ENCODE measurements at places on chromosomes 11 and 22.
A peak's percentile ranks its signal among the peaks of the same experiment; 100 is the strongest.

DNA sequence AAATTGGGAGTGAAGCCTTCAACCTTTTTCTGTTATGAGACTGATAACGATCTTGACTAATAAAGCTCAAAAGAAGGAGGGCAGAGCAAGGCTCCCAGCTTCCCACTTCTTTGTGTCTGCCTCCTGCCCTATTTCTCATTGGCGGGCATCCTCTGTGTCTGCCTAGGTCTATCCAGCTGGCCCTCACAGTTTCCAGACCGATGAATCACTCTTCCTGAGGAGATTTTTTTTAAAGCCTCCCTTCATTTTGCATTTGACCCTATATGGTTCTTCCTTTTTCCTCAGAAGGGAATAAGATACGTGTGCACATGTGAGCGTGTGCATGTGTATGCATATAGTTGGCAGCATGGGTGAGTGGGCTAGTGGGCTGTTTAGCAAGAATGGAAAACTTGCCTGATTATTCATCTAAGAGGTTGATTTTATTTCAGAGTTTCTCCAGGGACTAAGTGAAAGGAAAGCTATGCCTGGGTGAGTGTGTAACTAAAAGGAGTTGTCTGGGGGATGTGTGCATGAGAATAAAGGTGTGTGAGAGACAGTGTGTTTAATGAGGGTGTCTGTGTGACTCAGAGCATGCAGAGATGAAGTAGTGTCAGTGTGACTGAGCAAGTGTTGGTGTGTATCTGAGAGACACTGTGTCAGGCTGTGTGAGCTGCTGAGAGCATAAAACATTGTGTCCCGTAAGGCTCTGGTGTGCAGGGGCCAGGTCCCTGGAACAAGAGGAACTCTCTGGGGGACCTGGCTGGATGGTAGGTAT, 12.2 kb downstream of the PHLDB1 start:
- peak; percentile 78 for DNase-seq

- DNase-seq: peak; percentile 27
Observed at GRCh38 chr11:64441127-64441526, 82.2 kb downstream of the RPS6KA4 start.

DNA sequence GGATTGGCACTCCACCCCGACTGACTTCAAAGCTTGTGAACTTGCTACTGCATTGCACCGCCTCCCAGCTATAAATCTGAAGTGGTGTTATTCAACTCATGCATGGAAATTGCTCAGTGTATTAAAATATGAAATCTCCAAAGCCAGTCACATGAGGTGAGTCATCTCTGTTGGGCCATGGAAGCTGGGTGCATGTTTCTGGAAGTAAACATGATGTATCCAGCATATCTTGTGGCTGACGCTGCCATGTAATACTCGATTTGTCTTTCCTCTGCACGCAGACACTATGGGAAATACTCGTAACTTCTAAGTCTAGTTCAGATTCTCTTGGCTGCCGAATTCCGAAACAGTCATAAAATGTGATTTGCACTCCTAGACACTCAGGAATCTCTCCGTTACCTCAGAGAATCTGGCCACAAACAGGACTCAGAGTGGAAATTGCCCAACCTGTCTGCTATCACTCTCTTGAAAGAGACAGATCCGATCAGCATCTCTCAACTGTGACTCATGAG, 154.9 kb upstream of the MPPED2 start:
- no peak for DNase-seq

- no peak for DNase-seq
Observed at GRCh38 chr11:23100726-23101125, 240.5 kb upstream of the CCDC179 start.

DNA sequence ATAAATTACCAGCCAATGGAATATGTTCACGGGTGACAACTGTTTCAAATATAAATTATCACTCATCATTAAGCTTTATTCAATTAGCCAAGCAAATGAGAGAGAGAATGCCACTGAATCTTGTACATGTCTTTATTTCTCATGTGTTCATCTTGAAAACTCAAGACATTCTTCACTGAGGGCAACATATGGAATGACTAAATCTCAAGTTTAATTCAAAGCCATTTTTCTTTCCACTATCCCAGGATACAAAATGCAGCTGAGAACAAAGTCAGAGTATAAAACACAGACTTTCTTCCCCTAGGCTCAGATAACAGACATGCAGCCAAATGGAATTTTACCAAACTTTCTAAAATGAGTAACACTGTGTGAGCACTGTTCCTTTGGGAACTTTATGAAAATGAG, 12.1 kb upstream of the BBOX1 start:
- no peak for DNase-seq

- DNase-seq: no peak
Observed at GRCh38 chr11:36073411-36074203, 129.7 kb downstream of the LDLRAD3 start.

DNA sequence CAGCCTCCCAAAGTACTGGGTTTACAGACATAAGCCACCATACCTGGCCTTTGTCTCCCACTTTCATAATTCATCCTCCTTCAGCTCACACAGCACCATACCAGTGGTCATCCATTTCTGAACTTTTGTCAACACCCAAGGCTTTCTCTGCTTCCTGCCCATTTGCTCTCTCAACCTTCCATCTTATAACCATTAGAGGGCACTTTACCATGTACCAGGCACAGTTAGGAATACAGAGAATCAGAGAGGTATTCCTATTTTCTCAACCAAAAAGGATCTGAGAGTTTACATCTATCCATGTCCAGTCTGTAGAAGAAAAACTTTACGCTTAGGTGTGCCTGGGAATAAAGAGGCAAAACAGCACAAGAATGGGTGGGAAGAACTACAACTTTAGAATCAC, 397.6 kb downstream of the BUD13 start:
- no peak for DNase-seq

- DNase-seq: no peak
Observed at GRCh38 chr11:32088117-32088941, 2.5 kb upstream of the RCN1 start.

- DNase-seq: no peak
Observed at GRCh38 chr11:80388130-80388529, 947.3 kb upstream of the TENM4 start.

- no peak for DNase-seq
Observed at GRCh38 chr11:5276697-5277096, 7.0 kb upstream of the HBE1 start.

DNA sequence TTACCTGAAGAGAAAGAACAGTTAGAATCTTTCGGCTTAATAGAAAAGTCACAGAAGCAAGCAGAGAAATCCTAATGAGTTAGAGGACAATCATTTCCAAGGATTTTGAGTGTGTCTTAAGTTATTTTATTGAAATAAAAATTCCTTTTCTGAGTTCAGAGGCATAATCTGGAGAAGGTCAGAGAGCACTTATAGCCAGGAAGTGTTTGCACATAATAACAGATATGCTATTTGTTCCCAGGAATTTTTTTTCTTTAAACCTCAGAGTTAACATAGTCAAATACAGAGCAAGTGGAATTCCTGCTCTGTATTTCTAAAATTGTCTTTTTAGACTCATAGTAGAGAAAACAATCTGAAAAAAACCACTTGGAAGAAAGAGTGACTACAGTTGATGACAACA, 74.3 kb downstream of the SNX19 start:
- DNase-seq: no peak

DNA sequence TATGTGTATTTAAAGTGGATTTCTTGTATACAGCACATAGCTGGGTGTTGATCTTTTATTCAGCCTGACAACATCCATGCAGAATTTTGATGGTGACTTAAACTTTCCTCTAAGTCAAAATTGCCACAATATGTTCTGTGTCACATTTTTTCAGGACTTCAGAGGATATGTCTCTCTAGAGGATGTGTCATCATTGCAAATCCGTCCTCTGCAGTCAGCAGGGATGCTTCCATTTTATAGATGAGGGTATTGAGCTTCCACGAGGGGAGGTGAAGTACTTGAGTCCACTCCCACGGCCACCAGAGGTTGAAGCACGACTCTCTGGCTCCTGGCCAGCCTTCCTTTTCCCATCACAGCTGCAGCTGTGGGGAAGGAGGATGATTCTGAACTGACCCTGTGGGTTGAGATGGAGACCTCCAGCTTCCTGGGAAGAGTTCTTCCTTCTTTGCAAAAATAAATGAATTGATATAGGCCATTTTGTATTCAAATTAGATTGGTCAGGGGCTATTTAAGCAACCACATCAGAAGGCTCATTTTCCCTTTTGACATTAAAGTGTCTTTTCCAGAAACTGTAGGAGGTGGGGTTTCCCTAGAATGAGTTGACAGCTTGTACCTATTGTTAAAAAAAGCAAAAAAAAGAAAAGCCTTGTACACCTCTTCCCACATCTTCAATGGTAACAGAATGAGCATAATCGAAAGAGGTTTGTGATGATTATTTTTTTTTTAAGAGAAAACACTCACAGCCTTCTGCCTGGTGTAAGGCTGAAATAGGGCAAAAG, 55.2 kb upstream of the MYEOV start:
- peak; percentile 20 for DNase-seq

- no peak for DNase-seq
Observed at GRCh38 chr11:59754494-59754858, 700 bp upstream of the STX3 start.

DNA sequence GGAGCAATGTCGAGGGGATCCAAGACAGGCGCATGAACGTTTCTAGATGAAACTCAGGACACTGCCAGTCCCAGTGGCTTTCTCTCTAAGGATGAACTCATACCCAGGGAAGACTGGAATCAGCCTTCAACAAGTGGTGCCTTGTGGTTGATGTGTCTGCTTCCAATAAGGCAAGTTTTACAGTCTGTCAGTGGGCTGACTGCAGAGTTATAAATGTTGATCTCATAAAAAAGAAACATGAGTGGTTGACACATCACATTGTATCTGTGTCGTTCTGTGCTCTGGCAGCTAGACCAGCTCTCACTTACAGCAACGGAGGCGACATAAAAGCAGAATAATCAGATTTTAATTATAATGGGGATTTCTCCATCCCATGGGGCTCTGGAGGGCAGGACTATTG, 96.7 kb downstream of the SNX19 start:
- DNase-seq: no peak

DNA sequence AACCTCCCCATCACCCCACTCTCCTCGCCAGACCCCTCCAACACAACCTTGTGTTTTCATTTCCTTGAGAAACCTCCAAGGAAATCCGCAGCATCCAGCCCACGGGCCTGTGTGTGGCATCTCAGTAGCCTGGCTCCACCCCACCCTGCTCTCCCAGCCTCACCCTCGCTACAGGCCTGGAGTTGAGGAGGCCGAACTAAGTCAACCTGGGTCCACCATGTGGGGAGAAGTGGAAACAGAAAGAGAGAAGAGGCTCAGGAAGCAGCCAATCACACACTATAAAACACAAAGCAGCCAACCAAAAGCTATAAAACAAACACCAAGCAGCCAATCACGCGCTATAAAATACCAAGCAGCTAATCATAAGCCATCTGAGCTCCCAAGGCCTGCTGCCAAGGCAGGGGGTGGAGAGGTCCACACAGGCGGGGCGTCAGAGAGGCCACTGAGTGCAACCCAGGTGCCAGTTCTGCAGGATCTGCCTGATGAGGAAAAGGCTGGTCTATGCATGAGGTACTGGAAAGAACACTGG, 72.0 kb downstream of the MICAL3 start:
- no peak for DNase-seq

GRCh38 chr22:47987885-47988515, 1225.5 kb downstream of the TBC1D22A start:
- no peak for DNase-seq

GRCh38 chr11:40130427-40130826, 1329.0 kb downstream of the LRRC4C start:
- no peak for DNase-seq

GRCh38 chr11:36033082-36033751, 89.4 kb downstream of the LDLRAD3 start:
- DNase-seq: no peak

DNA sequence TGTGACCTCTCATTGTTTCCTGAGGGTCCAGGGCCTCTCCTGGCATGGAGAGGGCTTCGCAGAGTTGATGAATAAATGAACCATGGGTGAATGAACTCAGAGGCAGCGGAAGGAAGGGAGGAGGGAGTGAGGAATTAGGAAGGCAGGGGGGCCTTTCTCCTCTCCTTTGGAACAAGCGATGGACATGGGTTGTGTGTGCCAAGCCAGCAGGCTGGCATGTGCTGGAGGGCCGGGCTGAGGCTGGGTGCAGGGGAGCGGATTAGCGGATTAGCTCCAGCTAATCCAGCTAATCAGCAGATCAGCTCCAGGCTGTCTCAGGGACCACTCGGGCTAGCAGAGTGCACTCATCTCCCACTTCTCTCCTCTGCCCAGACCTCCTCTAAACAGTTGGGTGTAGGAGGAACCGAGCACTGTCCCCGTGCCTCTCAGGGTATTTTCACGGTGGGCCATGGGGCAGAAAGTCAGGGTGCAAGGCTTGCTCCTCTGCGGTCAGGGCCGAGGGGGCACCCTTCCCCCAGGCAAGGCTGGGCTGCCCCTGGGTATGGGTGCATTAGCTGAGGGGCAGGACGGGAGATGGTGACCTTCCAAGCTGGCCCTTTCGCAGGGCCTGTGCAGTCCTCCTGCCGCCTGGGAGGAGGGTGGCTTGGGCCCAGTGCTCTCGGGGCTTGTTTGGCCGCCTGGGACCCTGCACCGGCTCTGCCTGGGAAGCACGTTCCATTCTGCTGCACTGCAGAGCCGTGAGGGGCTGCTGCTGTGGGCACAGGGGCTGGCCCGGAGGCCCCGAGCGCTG, 120.3 kb upstream of the B3GAT1 start:
- peak; percentile 61 for DNase-seq

- no peak for DNase-seq
Observed at GRCh38 chr11:128551611-128552335, 35.6 kb downstream of the ETS1 start.

GRCh38 chr11:93784935-93785360, 866 bp downstream of the MED17 start:
- no peak for DNase-seq

DNA sequence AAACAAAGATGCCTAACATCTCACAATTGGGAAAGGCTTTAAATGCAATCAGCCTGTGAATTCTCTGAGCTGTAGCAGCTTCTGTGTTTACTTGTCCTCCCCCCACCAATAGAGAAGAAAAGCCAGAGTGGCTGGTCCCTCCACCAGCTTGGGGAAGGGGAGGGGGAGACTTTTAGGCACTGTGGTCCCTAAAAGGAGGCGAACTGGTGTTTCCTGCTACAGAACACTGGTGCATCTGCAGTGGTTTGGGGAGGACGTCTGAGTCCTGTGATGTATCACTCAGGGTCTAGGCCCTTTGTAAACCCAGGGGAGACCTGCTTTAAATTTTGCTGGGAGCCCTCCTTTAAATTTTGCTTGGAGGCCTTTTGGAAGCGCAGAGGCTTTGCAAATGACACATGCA, 16.9 kb downstream of the TNRC6B start:
- no peak for DNase-seq

DNA sequence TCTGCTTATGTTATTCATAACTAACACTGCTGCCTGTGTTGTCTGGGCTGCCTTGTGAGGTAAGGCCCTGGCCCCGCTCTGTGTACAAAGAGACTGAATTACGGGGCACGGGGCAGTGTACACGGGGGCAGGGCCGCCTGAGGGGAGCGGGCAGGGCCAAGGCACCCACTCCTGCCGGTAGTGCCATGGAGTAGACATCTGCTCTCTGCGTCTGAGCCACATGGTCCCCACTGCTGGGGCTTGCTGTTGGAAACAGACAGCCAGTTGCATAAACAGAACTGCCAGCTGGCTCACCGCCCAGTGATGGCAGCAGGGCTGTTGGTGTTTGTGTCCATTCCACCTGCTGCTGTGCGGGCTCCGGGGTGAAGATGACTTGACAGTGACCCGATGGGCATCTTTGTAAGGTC, 19.8 kb downstream of the FAM118A start:
- DNase-seq: peak; percentile 91

- peak; percentile 94 for DNase-seq
Observed at GRCh38 chr11:64971421-64972233, at the start of gene MAJIN. MAJIN (minus strand) TSS chr11:64972108; CDS start chr11:64959405, 12,703 bp downstream.
